ENCODE measurements at places on chromosomes 7 and 10. TPM values are rescaled to one million over a fixed set of nuclear protein-coding genes. Genes with fewer than 3 reads are reported as not detected.

GRCh38 chr10:110005719-110006118, 2.1 kb upstream of the ADD3 start:
- peak; percentile 23 for DNase-seq

NPFFR1 gene
- total RNA-seq, result not detected

GRCh38 chr7:16396766-16397500, 24.4 kb downstream of the CRPPA start:
- no peak for DNase-seq

DNA sequence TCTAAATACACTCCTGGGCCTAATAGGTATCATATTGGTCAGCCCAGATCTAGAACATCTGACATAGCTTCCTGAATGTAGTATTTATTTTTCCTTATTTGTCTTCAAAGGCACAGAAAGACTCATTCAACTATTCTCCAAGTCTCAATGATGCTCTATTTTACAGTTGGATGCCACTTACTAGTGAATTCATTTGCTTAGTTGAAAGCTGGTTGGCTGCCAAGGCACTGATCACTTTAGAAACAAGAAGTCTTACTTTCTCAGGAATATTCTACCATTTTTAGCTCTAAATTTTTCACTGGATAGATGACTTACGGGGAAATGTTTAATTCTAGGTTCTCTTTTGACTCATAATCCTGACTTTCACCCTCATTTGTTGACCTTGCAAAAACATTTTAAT, 863.4 kb downstream of the SORCS1 start:
- DNase-seq, result no peak

DNA sequence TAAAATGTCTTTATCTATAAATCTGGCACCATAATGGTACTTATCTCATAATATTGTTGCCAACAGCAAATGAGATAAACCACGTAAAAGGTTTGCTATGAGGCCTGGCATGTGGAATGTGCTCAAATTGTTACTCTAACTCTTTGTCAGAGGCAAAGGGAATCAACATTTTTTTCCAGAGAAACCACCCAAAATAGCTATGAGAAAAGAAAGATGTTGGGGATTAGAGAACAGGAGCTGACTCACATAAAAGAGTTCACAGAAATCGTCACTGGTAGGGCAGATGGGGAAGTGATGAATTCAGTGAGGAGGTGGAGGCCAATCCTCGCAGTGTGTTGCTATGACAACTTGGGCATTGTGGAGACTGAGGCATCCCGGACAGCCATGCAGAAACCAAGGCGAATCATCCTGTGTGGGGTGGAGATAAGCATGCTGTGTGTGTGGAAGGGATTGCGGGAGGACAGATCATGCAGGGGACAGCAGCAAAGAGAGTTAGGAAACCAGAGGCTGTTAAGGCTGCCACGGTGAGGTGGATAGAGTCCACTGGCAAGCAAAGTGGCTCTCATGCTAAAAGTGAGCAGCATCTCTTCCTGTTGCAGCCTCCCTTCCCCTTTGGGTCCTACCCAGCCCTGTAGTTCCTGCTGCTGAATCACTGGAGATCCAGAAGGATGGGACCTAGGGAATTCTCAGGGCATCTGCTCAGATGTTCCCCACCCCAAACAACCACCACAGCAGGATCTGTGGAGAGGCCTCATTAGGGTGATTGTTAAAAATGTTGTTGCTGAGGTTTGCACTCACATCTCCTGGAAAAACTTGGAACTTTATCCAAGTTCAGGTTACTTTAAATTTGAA, 103.9 kb downstream of the CUBN start:
- DNase-seq, result peak; percentile 86

DNA sequence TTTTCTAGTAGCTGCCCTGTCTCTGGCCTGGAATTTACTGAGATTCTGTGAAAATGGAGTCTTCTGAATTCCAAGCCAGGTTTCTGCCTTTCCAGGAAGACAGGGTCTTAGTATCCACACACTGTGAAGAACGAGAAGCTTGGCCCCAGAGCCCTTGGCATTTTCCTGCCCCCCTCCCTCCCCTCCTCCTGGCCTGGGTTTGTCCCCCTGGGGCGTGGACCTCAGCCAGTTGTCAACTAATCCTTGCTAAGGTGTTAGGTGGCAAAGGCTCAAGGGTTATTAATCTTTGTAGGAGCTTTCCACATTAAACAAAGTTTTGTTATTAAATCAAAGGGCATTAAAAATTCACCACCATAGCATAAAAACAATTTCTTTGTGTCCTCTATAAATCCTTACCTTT, 329.5 kb downstream of the RNLS start:
- no peak for DNase-seq

DNA sequence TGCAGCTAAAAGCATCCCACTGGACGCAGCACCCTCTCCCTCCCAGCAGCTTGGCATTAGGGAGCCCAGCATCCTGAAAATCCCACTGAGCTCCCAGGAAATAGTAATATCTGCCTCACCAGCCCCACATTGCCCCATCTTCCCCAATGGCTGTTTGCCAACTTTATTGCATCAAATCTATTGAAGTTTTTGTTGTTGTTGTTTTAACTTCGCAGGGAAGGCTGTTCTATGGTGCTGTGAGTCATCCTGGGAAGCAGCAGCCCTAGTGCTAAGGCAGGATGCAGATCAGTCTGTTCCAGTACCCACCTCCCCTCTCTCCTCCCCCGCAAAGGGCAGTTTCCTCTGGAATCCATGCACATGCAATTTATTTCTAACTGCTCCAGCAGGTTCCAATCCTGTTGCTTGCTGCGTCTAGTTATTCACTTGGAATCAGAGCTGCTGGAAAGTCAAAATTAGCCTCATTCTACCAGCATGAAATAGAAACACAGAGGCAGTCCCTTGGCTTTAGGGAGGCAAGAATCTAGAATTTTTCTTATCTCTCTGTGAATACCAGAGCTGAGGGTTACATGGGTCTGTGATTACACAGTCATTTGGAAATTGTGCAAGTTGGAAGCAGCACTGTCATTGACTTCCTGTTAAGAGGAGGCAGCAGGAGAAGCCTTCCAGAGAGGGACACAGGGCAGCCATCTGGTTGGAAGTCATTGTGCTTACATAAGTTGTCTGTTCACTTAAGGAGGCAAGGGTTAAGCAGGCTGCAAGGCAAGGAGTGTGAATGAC, 115.9 kb upstream of the CACUL1 start:
- DNase-seq, result no peak

DNA sequence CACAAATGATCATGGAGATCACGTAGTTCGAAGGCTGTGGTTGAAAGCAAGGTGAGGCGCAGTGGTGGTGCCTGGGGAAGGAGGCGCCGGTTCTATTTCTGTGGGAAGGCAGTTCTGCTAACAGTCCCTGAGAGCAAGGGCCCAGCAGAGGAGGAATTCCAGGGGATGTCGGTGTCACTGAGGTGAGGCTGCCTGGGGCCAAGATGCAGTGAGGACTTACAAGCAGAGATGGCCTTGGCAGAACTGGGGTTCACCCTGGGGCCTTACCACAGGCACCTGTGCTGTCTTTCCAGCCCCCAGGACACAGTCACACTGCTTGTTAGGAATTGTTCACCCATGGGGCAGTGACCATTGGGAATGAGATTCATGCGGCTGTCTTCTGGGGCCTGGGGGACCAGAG, 26.7 kb downstream of the GBX1 start:
- DNase-seq, result no peak
